Tibial nerve (tissue), 4 donors: ENCODE measurements at places on chromosomes 12 and 14. TPM values are rescaled to one million over a fixed set of nuclear protein-coding genes. Genes with fewer than 3 reads are reported as not detected.
A peak's percentile ranks its signal among the peaks of the same experiment; 100 is the strongest.

- peaks cover 33% of the 10 kb centered on the region for H3K36me3 ChIP-seq
- DNase-seq = peak; percentile 91
- H3K4me3 ChIP-seq = peak within 1 kb of the TSS; percentile 98
Measured at GRCh38 chr14:24232121-24232644, at the start of gene NEDD8. NEDD8 (minus strand) TSS chr14:24232367; CDS start chr14:24232267, 100 bp downstream.

The SOX5 gene
- 35.3 TPM for total RNA-seq

- no peak overlapping the region for H3K27ac ChIP-seq
- no peak overlapping the region for H3K4me3 ChIP-seq
- DNase-seq = no peak
- H3K27me3 ChIP-seq = no peaks in the 10 kb centered on the region
- no peaks in the 10 kb centered on the region for H3K36me3 ChIP-seq
- H3K4me1 ChIP-seq = peaks cover 14% of the 10 kb centered on the region
Measured at GRCh38 chr12:132205271-132206045, 61.2 kb downstream of the NOC4L start.

DNA sequence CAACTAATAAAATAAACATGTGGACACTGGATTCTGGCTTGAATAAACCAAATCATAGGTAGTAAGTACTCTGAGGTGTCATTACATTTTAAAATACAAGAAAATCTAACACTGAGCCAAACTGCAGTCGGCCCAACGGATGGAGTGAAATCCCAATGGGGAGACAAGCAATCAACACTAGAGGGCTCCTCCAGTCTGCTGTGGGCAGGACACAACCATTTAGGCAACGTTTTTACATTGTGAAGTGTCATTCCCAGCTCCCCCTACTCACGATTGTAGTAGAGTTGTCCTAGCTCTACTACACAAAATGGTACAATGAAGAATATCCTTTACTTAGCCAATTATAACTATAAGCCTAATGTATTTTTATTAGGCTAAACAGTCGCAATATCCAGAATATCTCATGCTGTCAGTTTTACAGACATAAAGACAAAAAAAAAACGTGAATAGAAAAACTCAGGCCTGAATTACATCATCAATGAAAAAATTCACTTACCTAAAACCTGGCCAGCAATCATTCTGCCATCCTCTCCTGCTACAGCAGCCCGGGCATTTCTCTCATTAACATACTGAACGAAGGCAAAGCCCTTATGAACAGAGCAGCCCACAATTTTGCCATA, 35.7 kb downstream of the HNRNPC start:
- H3K4me3 ChIP-seq = no peak overlapping the region
- H3K36me3 ChIP-seq = peaks cover 59% of the 10 kb centered on the region
- no peaks in the 10 kb centered on the region for H3K27me3 ChIP-seq
- no peak overlapping the region for H3K27ac ChIP-seq
- peaks cover 26% of the 10 kb centered on the region for H3K4me1 ChIP-seq

DNA sequence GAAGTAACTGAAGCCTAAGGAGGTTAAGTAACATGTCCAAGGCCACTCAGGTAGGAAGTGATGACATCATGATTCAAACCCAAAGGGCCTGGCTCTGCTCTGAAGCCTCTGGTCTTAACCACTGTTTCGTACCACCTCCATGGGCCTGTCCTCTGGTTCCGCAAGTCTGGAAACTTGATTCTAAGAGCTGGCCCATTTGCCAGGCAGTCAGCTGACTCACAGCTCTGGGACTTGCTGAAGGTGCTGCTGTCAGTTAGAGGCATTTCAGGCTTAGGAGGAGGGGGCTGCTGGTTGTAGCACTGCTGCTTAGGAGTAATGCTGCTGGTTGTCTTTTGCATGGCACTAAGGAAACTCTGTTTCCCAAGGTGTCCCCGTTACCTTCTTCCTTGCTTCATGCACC, 7.9 kb downstream of the NRXN3 start:
- no peaks in the 10 kb centered on the region for H3K27me3 ChIP-seq
- no peaks in the 10 kb centered on the region for H3K4me1 ChIP-seq
- H3K36me3 ChIP-seq = no peaks in the 10 kb centered on the region

GRCh38 chr14:33728010-33728498, 222.8 kb downstream of the EGLN3 start:
- no peak overlapping the region for H3K27ac ChIP-seq
- H3K36me3 ChIP-seq = no peaks in the 10 kb centered on the region
- H3K4me3 ChIP-seq = no peak overlapping the region
- H3K4me1 ChIP-seq = no peaks in the 10 kb centered on the region

The GTF2A1 gene
- 27.3 TPM for total RNA-seq

GRCh38 chr14:39957987-39958386, 525.8 kb upstream of the FBXO33 start:
- no peaks in the 10 kb centered on the region for H3K27me3 ChIP-seq
- H3K36me3 ChIP-seq = no peaks in the 10 kb centered on the region
- no peaks in the 10 kb centered on the region for H3K4me1 ChIP-seq
- H3K27ac ChIP-seq = no peak overlapping the region

GRCh38 chr14:61953602-61954001, 191.4 kb downstream of the SNAPC1 start:
- H3K27me3 ChIP-seq = no peaks in the 10 kb centered on the region
- H3K36me3 ChIP-seq = no peaks in the 10 kb centered on the region
- no peaks in the 10 kb centered on the region for H3K4me1 ChIP-seq
- no peak overlapping the region for H3K27ac ChIP-seq
- no peak for DNase-seq

The SLC7A8 gene
- total RNA-seq = 26.2 TPM

- H3K27me3 ChIP-seq = no peaks in the 10 kb centered on the region
- no peak for DNase-seq
- H3K4me1 ChIP-seq = no peaks in the 10 kb centered on the region
- no peaks in the 10 kb centered on the region for H3K36me3 ChIP-seq
- no peak overlapping the region for H3K27ac ChIP-seq
Measured at GRCh38 chr12:120820884-120821510, 83.2 kb downstream of the SPPL3 start.

DNA sequence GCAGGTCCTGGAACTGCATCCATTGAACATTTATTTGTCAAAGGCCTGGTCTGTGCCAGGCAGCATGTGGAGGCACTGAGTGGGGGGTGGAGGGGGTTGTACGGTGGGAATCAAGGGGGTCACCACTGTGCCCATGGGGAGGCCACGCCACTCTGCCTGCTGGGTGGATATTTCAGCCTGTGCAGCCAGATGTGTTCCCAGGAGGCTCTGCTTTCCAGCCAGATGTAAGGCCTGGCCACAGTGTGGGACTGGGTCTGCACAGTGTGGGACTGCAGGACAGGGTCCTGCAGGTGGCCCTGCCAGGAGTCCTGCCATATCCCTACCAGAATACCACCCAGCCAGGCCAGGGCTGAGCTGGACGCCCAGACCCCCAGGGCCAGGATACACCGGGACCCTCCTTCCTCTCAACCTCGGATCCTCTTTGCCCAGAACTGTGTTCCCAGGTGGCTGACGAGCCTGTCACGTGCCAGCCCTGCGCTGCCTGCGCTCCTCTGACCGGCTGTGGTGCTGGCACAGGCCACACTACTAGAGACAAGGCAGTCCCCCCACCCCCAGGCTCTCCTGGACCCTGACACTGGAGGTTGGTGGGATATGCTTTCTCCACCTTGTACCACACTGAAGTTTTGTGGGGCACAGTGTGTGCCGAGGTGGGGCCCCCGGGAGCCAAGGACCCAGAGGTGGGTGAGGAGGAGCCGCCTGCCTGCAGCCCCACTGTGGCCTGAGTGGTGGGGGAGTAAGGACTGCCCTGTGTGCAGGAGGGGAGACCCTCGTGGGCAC, 17.5 kb downstream of the XRCC3 start:
- no peak for DNase-seq
- H3K4me1 ChIP-seq = peaks cover 71% of the 10 kb centered on the region
- no peaks in the 10 kb centered on the region for H3K27me3 ChIP-seq
- H3K27ac ChIP-seq = peak overlapping the region; percentile 32

The TAS2R31 gene
- total RNA-seq = 10.3 TPM

- H3K27me3 ChIP-seq = no peaks in the 10 kb centered on the region
- H3K4me3 ChIP-seq = no peak overlapping the region
- DNase-seq = no peak
- no peaks in the 10 kb centered on the region for H3K36me3 ChIP-seq
Measured at GRCh38 chr14:92539419-92539818, 25.8 kb downstream of the RIN3 start.

DNA sequence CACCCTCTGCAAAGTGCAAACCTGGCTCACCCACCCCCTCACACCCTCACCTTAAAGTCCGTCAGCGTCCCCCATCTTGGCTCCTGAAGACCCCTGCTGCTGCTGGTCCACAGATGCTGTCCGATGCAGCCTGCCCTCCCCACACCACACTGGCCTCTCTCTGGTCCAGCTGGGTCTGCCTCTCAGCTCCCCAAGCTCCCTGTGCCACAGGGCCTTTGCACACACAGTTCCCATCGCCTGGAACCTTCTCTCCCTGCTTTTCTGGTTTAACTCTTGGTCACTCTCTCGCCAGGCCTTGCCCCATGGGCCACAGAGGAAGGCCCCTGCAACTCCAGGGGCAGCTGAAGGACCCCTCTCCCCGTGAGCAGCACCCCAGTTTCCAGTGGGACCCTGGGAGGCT, 44.9 kb downstream of the TESC start:
- no peak overlapping the region for H3K4me3 ChIP-seq
- H3K36me3 ChIP-seq = no peaks in the 10 kb centered on the region
- no peaks in the 10 kb centered on the region for H3K4me1 ChIP-seq

GRCh38 chr12:64293654-64294364, 71.7 kb upstream of the KICS2 start:
- H3K36me3 ChIP-seq = no peaks in the 10 kb centered on the region
- no peak overlapping the region for H3K27ac ChIP-seq
- H3K27me3 ChIP-seq = no peaks in the 10 kb centered on the region
- H3K4me3 ChIP-seq = no peak overlapping the region
- H3K4me1 ChIP-seq = no peaks in the 10 kb centered on the region
- DNase-seq = no peak

DNA sequence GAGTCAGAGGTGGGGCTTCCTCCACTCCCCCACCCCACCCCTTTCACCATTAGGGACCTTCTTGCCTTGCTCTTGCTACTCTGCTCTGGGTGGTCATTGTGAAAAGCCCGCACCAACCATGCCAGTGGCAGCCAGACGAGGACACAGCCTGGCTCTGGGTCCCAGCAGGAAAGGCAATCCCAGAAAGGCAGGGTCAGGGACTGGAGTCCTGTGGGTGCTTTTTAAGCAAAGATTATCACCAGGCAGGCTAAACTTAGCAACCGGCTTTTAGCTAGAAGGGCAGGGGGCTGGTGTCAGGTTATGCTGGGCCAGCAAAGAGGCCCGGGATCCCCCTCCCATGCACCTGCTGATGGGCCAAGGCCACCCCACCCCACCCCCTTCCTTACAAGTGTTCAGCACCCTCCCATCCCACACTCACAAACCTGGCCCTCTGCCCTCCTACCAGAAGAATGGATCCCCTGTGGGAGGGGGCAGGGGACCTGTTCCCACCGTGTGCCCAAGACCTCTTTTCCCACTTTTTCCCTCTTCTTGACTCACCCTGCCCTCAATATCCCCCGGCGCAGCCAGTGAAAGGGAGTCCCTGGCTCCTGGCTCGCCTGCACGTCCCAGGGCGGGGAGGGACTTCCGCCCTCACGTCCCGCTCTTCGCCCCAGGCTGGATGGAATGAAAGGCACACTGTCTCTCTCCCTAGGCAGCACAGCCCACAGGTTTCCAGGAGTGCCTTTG, 1.2 kb upstream of the GAPDH start:
- DNase-seq = no peak
- peaks cover 25% of the 10 kb centered on the region for H3K36me3 ChIP-seq
- H3K4me1 ChIP-seq = peaks cover 34% of the 10 kb centered on the region

GRCh38 chr12:15772405-15773018, 16.7 kb downstream of the EPS8 start:
- H3K36me3 ChIP-seq = no peaks in the 10 kb centered on the region
- H3K4me1 ChIP-seq = peaks cover 78% of the 10 kb centered on the region
- no peaks in the 10 kb centered on the region for H3K27me3 ChIP-seq
- DNase-seq = no peak

GRCh38 chr12:60225216-60226000, 629.6 kb downstream of the SLC16A7 start:
- no peak overlapping the region for H3K4me3 ChIP-seq
- H3K4me1 ChIP-seq = no peaks in the 10 kb centered on the region
- DNase-seq = no peak
- no peak overlapping the region for H3K27ac ChIP-seq

- H3K27me3 ChIP-seq = no peaks in the 10 kb centered on the region
- H3K27ac ChIP-seq = no peak overlapping the region
- no peaks in the 10 kb centered on the region for H3K36me3 ChIP-seq
- DNase-seq = no peak
- H3K4me3 ChIP-seq = no peak overlapping the region
Measured at GRCh38 chr12:13843841-13844240, 137.6 kb downstream of the GRIN2B start.

The CARMIL3 gene
- not detected for total RNA-seq

DNA sequence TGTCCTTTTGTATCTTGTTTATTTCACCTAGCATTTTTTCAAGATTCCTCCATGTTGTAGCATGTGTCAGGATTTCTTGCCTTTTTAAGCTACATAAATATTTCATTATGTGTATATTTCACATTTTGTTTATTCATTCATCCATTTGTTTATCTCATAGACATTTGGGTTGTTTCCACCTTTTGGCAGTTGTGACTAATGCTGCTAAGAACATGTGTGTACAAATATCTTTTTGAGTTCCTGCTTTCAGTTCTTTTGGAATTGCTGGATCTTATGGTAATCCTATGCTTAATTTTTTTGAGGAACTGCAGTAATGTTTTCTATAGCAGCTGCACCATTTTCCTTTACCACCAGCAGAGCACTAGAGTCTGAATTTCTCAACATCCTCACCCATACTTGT, 62.4 kb downstream of the SCN8A start:
- H3K4me1 ChIP-seq = no peaks in the 10 kb centered on the region
- no peaks in the 10 kb centered on the region for H3K36me3 ChIP-seq
- no peak overlapping the region for H3K4me3 ChIP-seq

- no peaks in the 10 kb centered on the region for H3K36me3 ChIP-seq
- no peaks in the 10 kb centered on the region for H3K4me1 ChIP-seq
- no peak overlapping the region for H3K27ac ChIP-seq
- H3K4me3 ChIP-seq = no peak overlapping the region
- H3K27me3 ChIP-seq = no peaks in the 10 kb centered on the region
Measured at GRCh38 chr12:20274008-20274407, 94.3 kb upstream of the PDE3A start.

DNA sequence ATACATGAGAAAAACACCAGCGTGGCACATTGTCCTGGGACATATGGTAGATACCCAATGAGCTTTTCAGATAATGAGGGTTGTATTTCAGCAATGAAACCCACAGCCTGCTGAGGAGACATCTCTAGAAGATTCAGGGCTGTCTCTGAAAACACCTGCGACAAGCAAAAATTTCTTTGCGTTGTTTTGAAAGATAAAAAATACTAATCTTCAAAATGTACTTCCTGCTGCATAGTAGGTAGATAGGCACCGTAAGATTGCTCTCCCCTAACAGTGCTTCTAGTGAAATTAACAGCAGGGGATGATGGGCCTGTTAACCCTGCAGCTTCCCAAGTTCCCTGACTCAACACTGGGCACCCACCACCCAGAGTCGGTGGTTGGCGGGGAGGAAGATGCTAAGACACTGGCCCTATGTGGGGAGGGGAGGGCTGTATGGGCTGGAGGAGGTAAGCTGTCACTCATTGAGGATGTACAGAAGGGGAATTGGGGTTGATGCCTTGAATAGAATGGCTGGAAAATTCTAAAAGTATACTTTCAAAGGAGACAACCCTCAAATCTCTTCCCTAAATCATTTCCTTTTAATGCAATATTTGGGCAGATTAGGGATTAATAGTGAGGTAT, 20.0 kb downstream of the ZFP36L1 start:
- no peak overlapping the region for H3K27ac ChIP-seq
- H3K27me3 ChIP-seq = no peaks in the 10 kb centered on the region
- no peak for DNase-seq
- H3K4me3 ChIP-seq = no peak overlapping the region
- H3K4me1 ChIP-seq = no peaks in the 10 kb centered on the region

The ESYT1 gene
- 235 TPM for total RNA-seq
